Brain microvascular endothelial cell (primary cell): ENCODE measurements at places on chromosomes 7 and 10.

DNA sequence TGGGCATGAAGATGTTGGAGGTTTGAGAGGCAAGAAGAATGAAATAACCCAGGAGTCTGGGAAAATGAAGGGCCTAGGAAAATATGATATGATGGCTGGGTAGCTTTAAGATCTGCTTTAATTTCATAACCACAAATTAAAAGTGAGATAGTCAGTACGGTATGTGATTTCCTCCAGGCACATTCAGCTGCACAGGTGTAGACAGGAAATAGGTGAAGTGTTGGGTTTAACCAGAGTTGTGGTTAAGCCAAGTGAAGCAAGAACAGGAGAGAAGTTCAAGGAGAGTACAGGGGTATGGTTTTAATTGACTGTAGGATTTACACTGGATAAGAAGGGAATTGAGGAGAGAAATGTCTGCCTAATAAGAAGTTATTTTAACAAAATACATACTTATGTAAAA, 2.6 kb downstream of the PNLIPRP3 start:
- DNase-seq = no peak

DNA sequence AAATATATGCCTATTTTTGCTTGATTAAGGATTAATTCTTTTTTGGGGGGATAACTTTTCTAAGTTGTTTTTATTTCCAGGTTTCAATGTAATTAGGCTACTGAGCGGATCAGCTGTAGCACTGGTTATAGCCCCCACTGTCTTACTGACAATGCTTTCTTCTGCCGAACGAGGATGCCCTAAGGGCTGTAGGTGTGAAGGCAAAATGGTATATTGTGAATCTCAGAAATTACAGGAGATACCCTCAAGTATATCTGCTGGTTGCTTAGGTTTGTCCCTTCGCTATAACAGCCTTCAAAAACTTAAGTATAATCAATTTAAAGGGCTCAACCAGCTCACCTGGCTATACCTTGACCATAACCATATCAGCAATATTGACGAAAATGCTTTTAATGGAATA, 1.0 kb downstream of the LRRTM3 start:
- DNase-seq = no peak

DNA sequence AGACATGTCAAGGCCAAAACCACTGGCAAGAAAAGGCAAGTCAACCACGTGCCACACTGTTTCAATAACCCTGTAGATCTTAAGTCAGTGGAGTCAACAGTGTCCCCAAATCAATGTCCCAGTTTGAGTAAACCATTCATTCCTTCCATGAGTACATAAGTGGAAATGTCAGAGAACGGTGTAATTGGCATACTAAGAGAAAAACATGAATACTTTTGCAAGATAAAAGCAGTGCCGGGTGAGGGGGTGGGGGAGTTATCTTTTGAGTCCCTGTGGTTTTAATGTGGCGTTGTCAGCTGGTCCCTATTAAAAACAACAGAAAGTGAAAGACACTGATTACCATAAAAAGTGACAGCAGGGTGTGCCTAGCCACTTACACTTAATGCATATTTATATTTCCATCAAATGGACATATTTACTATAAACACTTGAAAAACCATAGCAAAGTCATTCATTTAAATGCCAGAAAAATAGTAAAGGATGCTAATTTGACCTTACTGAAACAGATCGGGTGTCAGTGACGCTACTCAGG, 37.8 kb downstream of the RSU1 start:
- no peak for DNase-seq

DNA sequence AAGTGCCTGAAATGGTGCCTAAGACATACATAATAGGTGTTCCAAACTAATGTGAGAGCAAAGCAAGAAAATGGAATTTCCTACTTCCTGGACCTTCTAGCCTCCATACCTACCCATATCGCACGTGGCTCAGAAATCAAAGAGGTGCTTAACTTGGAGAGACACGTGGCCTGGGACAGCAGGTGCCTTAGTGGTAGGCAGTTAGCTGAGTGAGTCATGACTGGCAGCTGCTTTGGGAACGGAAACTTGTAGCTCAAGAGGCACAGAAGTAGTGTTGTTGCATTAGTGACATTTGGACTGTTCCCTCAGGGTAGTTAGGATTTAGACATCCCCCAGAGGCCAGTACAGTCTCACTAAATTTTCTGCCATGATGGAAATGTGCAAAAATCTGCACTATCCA, 12.0 kb upstream of the BMPER start:
- no peak for DNase-seq

DNA sequence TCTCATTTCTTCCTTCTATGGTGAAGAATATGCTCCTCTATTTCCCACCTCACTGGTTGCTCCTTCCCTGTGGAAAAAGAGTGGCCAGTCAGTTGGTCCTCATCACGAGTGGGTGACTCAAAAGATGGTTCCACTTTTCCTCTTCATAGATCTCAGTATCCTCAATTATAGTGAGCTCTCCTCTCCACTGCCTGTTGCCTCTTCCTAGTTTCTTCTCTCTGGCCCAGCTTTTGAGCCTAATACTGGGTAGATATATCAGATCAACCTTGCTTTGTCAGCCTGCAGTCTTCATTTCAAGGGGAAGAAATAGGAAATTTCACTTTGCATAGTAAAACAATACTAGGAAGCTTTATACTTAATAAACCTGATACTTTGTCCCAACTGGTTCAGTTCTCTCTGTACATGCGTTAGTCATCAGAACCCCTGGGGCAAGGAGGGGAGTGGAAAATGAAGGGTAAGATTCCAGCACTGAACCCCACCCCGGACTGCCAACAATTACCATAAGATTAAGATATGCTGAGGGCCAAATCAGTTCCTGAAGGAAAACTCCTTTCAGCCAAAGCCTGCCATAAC, 15.5 kb upstream of the WNT16 start:
- DNase-seq = no peak

DNA sequence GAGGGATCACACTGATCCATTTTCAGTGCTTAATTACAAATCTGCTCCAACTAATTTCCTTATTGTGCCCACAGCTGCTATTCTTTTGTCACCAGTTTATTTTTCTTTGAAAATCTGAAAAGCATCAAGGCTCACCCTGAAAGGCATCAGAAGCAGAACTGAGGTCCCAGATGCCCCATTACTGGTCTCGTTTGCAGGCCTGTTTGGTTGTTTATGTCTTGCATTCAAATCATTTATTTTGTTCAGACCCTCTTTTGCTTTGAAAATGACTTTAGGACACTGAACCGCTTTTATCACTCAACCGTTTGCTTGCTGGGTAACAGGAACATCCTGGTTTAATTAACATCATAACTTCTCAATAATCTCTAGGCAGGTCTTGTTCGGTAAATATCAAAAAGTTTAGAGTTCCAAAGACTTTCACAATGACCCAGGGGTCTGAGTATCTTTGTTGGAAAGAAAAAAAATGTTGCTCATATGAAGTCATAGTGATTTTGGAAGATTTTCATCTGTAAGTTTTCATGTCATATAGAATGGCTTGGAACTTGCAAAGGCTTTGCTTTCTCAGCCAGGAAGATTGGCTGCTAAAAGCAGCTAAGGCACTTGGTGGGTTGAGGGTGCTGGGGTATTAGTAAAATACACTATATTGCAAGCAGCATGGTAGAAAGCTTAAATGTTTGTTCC, 398.3 kb upstream of the NPVF start:
- DNase-seq = no peak

DNA sequence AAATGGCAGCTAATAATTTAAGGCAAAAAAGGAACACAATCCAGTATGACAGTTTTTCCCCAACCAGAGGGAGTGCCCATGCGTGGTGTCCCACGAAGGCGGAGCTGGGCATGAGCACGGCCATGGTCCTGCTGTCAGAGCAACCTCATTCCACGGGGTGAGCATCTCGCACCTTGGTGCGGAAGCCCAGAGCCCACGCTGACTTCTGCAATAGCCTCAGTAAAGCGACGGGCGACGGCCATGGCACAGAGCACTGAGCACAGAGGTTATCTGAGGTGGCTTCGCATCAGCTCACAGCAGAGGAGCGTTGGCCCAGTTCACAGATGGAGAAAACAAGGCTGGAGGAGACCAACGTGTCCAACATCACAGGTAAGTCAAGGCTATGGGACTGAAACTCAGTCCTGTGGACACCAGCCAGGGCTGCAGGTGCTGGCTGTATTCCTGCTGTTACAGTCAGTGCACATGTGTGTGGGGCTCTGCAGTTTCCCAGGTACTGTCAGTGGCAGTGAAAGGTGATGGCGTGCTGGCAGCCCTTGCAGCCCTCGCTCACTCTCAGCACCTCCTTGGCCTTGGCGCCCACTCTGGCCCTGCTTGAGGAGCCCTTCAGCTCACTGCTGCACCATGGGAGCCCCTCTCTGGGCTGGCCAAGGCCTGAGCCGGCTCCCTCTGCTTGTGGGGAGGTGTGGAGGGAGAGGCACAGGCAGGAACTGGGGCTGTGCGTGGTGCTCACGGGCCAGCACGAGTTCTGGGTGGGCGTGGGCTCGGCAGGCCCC, 525.6 kb downstream of the PTPRN2 start:
- DNase-seq = no peak

- no peak for DNase-seq
These were observed 49.0 kb downstream of the PRLHR start for GRCh38 chr10:118546479-118546878.
